ENCODE measurements at places on chromosomes 11 and 22.
A peak's percentile ranks its signal among the peaks of the same experiment; 100 is the strongest.

DNA sequence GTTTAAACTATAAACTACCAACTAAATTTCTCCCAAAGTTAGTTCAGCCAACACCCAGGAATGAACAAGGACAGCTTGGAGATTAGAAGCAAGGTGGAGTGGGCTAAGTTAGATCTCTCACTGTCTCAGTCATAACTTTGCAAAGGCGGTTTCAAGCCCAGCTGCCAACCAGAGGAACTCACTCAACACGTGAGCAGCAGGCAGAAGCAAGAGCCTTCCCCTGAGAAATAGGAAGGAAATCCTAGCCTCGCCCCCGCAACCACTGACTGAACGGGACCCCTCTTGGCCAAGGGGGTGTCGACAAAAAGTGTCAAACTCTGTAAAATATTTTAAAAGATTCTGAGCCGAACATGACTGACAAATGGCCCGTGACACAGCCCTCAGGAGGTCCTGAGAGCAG lies 4.4 kb upstream of the KRTAP5-9 start:
- DNase-seq, result no peak

DNA sequence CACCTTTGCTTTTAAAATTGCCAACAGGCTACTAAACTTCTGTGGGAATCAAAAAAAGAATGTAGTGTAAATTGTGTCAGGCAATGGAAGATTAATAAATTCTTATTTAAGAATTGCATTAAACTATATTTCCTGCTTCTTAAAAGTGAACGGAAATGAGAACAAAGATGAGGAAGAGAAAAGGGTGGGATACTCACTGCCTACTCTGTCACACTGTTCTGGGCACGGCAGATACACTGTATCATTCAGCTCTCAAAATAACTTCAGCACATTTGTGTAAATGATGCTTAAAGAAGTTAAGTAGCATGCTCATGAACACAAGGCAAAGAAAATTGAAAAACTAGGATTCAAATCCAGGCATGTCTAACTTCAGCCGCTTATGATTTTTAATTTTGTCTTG lies 218.7 kb downstream of the DCDC1 start:
- DNase-seq, result no peak

- no peak for DNase-seq
These were observed 809 bp downstream of the MIEF1 start for GRCh38 chr22:39502789-39503409.

DNA sequence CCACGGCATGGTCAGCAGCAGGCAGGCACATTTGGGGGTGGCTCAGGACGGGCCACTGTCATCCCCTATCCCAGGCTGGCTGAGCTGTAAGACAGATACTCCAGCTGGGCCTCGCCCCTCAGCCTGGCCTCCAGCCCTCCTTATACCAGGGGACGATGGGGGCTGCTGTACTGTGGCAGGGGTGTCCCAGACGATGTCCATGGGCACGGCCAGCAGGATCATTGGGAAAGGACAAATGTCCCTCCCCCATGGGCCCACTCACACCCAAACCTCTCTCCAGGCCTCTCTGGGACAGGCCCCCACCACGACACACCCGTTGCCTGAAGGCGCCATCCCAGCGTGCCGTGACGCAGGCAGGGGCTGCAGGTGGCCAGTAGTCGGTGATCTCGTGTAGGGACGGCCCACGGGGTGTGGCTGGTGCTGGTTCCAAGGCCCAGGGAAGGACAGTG lies 1.5 kb upstream of the IL17REL start:
- no peak for DNase-seq

GRCh38 chr11:24422376-24422775 lies 74.5 kb upstream of the LUZP2 start:
- no peak for DNase-seq

GRCh38 chr11:106834567-106834966 lies 183.7 kb downstream of the GUCY1A2 start:
- DNase-seq, result no peak

- DNase-seq, result no peak
These were observed 60.5 kb downstream of the CEP164 start for GRCh38 chr11:117387992-117388755.

DNA sequence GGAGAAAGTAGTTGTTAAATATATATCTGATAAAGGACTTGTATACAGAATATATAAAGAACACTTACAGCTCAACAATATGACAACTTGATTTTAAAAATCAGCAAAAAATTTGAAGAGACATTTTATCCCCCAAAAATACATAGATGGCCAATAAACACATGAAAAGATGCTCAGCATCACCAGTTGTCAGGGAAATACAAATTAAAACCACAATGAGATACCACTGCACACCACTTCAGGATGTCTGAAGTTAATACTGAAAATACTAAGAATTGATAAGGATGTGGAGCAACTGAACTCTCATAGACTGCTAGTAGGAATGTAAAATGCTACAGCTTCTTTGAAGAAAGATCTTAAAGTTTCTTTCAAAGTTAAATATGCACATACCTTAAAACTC lies 49.2 kb downstream of the KREMEN1 start:
- DNase-seq, result no peak

- peak; percentile 63 for DNase-seq
These were observed 1.7 kb downstream of the MALAT1 start for GRCh38 chr11:65500387-65501185.

- no peak for DNase-seq
These were observed 113.5 kb downstream of the FCHSD2 start for GRCh38 chr11:73028611-73029010.

GRCh38 chr11:45147891-45148675 lies 1.6 kb downstream of the PRDM11 start:
- DNase-seq, result no peak

DNA sequence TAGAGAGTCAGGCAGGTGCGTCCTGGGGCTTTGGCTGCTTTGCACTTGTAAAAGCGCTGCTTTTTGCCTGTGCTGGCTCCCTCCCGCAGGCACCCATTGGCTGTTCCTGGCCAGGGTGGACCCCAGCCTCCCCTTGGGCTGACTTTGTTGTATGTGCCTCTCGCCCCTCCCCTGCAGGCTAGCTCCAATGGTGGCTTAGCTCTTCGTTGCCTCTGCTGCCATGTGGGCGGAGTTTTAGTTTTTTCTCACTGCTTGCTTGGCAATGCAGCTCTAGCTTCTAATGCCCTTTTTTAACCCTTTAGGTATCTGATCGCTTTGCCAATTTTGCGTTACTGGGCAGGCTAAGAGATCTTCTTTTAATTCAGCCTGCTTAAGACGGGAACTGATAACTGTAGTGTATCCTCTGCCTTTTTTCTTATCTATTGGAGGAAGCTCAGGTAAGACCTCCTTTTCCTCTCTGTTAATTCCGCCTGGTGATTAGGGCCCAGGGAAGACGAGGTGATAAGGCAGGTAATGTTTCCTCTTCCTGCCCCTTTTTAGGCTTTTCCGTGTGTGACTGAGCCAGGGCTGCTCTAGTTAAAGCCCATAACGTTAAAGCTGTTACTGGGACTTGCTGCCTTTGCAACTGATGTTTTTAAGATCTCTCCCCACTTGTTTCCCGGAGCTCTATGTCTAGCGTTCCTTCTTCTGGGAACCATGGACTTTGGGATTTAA lies 11.7 kb upstream of the GLYATL1 start:
- no peak for DNase-seq

- DNase-seq, result no peak
These were observed 51.3 kb downstream of the BTG4 start for GRCh38 chr11:111460856-111461255.

GRCh38 chr22:49164773-49165320 lies 662.8 kb downstream of the BRD1 start:
- DNase-seq, result no peak

- no peak for DNase-seq
These were observed 43.8 kb upstream of the KCNQ1OT1 start for GRCh38 chr11:2743427-2744110.

DNA sequence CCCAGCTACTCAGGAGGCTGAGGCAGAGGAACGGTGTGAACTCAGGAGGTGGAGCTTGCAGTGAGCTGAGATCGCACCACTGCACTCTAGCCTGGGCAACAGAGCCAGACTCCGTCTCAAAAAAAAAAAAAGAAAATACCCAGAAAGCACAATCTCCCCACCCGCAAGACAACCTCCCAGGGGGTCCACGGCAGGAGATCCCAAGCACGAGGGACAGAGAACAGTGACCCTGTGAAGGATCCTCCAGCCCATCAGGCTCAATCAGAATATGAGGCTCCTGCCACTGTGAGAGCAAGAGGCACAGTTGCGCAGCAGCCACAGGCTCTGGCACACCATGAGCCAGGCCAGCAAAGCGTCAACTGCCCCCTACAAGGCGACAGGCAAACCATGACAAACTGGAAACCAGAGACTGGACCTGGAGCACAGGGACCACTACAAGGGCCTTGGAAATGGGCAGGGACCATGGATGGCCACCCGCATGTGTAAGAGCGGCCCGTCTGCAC lies 164.8 kb upstream of the GRK3 start:
- no peak for DNase-seq

- no peak for DNase-seq
These were observed 3.7 kb downstream of the RNH1 start for GRCh38 chr11:503179-503981.

GRCh38 chr11:46006418-46007070 lies 84.1 kb downstream of the LARGE2 start:
- DNase-seq, result peak; percentile 33

DNA sequence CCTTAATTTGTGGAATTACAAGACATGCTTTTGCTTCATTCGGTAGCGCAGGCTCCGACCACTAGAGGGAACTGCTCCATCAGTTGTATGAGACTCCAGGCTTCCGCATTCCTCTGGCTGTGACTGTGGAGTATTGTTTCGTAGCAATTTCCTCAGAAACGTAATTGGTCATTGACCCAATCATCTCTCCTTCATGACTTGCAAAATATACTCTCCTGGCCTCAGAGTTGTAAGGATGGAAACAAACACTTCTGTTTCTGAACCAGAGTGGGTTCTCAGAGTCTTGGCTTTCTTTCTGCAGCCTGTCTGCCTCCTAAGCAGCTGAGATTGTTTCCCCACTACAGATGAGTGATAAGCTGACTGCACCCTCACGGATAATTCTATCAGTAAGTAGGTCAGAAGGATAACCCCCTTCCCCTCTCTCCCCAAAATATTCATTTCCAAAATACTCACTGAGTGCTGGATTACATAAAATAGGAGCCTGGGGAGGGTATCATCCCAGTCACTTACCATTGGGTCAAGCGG lies 146.8 kb upstream of the ZC3H12C start:
- DNase-seq, result peak; percentile 75

GRCh38 chr11:134712228-134713145 lies 300.4 kb upstream of the B3GAT1 start:
- no peak for DNase-seq

DNA sequence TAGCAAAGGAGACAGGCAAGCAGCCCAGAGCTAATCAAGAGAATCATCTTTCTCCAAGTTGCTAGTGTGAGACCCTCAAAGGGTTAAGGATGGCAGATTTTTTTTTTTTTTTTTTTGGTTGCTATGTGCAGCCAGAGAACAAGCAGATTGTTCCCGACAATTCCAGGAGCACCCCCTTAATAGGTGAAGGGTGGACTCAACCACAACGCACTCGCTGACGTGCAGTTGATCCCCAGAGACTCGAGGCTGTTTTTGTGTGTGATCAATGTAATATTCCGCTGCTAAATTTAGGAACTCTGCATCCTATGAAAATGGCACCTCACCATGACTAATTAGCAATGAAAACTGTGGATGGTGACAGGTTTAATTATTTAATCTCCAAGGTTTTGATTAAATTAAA lies 789.0 kb downstream of the KCNA4 start:
- DNase-seq, result no peak

All from activated naive CD4-positive, alpha-beta T cell treated with anti-CD3 and anti-CD28 coated beads, Interleukin-2, amount 10 ng/mL, durations not matched to agents 7 days and 5 days (primary cell).